Activated naive CD4-positive, alpha-beta T cell (primary cell): ENCODE measurements at places on chromosomes 5 and 9.
A peak's percentile ranks its signal among the peaks of the same experiment; 100 is the strongest.

DNA sequence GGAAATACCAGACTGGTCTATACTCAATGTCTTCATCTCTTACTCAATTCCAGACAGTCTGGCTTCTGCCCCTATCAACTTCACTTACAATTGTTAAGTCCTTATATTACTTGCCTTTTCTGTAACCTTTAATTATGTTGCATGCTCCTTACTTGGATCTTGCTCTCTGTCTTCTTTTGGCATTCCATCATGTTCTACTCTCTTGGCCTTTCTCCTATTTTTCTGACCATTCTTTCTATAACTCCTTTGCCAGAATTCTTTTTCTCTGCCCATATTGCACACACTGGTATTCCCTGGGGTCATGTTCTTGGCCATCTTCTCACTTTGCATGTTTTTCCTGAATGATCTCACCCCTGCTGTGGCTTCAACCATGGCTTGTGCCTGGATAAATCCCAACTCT, 209.8 kb upstream of the ZNF462 start:
- DNase-seq, result no peak

GRCh38 chr9:69469136-69469535, 144.1 kb downstream of the ENTREP1 start:
- no peak for DNase-seq

DNA sequence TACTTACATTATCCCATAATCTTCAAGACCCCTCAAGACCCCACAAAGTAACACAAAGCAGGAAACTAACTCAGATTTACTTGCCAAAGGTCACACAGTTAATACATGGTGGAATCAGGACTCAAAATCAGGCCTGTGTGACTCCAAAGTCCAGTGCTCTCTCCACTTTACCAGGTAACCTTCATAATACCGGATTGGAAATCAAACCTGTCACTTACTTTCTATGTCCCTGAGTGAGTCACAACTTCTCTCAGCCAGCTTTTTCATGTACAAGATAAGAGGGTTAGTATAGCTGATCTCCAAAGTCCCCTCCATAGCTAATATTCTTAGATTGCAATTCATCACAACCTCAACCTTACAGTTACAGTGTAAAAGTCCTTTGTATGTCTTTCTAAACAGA, 17.1 kb downstream of the STRBP start:
- no peak for DNase-seq

DNA sequence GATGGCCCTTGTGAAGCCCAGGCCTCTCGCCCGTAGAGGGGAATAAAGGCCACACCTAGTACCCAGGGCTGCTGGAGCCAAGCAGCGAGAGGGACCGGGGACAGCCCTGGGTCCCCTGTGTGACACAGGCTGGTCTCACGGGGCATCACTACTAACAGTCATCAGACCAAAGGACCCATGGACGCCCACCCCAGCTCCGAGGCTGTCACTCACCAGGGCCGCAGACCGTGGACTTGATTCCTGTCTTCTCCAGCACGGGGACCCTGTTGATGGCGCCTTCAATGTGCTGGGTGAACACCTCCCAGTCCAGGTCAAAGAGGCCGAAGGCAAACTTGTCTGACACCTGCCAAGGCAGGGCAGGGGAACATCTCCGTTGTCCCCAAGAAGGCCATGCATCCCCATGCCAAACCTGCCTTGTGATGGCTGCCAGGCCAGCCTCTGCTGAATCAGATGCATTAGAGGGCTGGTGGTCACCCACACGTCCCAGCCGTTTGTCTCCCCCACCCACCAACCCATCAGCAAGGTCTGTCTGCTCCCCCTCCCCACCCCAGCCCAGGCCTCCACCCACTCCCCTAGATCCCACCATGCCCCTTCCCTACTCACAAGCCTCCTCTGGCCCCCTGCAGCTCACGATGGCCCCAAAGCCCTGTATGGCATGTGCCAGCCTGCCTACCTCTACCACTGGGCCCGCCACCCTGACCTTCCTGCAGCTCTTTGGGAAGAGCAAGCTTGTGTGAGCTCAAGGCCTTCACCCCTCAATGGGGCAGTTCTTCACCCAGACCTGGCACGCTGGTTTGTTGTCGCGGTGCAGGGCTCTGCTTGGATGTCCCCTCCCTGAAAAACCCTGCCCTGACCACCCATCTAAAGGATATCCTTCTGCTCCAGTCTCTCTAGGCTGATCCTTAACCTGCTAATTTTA, 20.8 kb downstream of the SARDH start:
- DNase-seq, result no peak

DNA sequence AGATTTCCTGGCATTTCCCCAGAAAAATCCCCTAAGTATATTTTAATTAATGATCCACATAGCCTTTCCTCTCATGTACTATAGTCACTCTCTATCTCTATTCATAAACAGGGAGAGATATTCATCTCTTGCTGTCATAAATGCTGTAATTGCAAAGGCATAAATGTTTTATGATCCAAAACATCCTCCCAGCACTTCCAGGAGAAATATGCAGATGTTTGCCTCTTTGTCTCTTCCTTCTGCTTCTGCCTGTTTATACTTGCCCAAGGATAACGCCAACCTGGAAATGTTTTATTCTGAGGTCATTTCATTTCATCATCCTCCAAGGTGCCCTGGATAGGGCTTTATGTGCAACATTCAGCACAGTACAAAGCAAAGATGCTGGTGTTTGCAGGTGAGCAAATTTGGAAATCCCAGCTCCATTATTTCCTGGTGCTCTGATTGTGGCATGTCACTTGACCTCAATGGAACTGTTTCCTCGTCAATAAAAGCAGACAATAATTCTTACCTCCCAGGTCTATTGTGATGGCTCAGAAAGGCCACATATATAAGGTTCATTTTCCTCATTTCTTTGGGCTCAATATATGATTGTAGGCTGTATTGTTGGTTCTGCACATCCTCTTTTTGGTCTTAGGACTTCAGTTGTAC, 6.9 kb downstream of the TNFSF15 start:
- DNase-seq, result no peak

DNA sequence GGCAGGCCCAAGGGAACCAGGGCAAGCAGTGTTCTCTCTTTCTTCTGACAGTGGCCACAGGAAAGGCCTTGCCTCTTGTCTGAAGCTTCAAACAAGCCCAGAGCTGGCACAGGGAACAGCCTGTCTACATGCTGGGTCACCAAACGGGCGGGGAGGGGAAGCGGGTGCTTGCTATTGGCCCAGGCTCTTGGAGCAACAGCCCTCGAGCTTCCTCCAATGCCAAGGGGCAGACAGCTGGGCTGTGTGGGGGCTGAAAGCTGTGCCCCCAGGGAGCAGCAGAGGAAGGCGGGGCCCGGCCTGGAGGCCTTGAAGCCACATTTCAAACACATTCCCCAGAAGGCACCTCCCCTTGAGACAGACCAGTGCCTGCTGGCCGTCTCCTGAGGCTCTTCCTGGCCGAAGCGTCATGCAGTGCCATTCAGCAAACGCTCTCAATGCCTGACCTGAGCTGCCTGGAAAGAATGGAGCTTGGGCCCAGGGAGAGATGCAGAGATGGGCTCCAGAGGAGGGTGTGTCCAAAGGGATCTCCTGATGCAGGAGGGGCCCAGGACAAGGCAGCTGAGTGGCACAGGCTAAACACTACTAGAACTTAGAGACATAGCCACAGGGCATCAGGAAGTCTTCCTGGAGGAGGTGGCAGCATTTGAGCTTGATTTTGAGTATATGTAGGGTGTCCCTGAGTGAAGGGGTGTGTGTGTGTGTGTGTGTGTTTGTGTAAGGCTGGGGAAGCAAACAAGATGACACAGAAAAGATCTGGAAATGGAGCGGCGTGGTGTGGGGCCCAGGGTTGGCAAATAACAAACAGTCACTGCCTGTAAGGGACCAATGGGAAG, 2.5 kb downstream of the FIBCD1 start:
- no peak for DNase-seq

GRCh38 chr5:160694896-160695295, 157.1 kb downstream of the ATP10B start:
- DNase-seq, result no peak

- DNase-seq, result no peak
These were observed 62.5 kb downstream of the LMX1B start for GRCh38 chr9:126676102-126676684.

GRCh38 chr9:3277200-3277599, 248.6 kb downstream of the RFX3 start:
- no peak for DNase-seq

DNA sequence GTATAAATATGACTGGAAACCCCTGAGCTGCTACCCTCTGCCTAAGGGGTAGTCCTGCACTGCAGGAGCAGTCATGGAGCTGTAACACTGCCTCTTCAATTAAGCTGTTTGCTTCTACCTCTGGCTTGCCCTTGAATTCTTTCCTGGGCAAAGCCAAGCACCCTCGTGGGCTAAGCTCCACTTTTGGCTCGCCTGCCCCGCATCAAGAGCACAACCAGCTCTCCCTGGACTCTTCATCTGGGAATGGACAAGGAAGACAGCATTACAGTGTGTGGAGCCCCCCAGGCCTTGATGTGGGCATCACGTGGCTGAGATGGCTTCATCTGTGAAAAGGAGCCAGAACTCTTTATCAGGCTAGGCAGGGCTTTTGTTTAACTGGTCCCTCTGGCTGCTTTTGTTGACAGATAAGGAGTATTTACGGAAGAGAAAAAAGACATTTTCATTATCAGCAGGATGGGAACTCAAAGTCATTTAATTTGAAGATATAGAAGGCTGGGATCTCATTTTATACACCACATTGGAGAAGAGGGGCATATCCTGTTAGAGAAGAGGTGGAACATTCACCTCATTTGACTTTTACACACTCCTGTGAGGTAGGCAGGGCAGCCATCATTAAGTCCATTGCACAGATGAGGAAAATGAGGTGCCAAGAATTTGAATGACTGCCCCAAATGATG, 137.8 kb downstream of the SEMA6A start:
- DNase-seq, result no peak

DNA sequence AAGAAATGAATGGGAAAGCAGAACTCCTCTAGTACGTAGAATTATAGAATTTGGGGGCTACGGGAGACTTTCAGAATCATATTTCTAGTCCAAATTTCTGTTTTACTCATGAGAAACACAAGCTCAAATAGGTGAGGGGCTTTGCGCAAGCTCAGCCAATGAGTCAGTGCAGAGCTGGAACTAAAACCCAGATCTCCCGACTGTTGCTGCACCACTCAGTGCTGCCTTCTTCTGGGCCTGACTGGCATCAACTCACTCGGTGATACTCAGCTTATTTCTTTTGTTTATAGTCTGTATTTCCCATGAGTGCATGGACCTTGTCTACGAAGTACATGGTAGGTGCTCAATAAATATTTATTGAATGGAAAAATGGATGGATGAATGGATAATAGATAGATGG, 280.2 kb downstream of the CDK5RAP2 start:
- no peak for DNase-seq

DNA sequence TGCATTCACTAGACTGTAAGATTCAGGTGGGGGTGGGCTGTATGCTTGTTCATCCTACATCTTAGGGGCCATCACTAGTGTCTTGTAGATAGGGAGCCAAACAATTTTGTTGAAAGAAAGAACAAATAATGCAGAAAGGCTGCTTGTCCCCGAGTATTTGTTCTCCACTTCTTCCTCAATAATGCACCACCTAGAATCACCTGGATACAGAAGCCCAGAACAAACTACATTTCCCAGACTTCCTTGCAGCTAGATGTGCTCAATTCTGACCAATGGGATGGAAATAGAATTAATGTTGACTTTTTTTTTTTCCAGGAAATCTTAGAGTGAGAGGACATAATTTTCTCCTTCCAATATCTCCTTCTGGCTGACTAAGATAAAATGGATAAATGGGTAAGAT, 38.9 kb upstream of the TNFSF8 start:
- no peak for DNase-seq

- no peak for DNase-seq
These were observed 21.5 kb upstream of the LPCAT1 start for GRCh38 chr5:1545126-1545804.

DNA sequence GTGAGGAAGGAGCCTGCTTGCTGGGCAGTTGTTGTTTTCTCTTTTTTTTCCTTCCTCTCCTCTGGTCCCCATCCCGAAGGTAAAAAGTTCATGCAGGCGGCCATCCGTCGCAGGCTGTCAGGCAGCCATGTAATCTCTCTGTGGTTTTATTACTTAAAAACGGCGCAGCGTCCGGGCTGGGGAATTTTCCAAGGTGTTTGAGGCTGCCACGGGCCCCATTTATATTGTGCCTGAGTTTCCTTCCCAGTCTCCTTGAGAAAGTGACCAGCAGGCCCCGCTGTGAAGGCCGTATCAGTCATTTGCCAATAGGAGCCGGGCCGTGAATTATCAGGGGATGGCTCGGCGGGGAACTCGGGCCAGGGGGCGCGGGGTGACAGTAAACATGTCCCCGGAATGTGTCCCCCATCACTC, 289.7 kb downstream of the PBX3 start:
- no peak for DNase-seq

GRCh38 chr5:111829701-111830100, 72.7 kb upstream of the NREP start:
- no peak for DNase-seq

GRCh38 chr9:95515272-95516113, 1.3 kb downstream of the PTCH1 start:
- DNase-seq, result no peak

DNA sequence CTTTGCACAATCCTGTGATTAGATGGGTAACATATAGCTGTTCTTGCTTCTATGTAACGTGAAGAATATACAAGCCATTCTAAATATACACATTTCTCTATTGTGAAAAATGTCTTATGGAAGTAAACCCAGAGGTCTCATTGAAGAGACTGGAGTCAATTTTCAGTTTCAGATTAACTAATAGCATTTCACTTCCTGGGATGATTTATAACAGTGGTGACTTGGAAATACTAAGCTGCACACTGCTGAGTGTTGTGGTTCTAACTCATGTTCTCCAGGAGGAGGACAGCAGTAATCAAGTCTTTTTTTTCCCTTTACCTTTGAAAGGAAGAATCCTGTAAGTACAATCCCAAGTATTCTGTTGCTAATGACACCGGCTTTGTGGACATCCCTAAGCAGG, 3.3 kb downstream of the CTSL start:
- no peak for DNase-seq

DNA sequence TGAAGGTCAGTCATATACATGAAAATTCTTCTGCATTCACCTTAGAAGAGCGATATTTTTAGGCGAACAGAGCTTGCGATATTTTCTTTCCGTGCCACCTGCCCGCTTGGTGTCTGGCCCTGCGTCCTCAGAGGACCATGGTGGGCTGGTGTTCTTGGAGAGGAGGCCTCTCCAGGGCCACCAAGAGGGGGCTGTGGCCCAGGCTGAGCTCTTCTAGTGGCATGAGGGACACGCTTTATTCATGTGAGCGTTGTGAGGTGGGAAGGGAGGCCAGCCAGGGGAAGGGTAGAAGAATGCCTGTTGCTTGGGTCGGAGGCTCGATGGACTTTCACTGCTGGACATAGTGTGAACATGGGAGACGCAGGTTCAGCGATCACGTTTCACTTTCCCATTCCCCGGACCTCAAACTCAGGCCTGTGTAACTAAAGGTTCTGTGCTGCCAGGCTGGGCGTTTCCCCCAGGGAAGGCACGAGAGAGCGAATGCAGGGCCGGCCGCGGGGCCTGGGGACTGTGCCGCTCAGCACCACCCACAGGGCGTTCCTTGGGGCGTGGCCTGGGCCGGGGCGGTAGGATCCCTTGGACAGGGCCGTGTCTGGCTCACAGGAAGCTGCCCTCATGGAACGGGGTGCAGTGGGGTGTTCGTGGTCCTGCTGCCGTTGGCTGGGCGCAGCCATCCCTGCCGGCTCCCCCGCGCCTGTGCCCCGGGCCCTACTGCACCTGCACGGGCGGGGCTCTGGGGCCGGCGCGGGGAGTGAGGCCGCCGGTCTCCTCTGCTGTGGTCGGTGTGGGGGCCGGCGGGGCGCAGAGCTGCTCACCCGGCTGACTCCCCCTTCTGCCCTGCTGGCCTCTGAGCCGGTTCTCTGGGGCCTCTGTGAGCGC, 40.7 kb upstream of the CLPTM1L start:
- DNase-seq, result peak; percentile 38
